Left kidney (tissue), 8 donors: ENCODE measurements at places on chromosomes 5 and 9. TPM values are rescaled to one million over a fixed set of nuclear protein-coding genes. Genes with fewer than 3 reads are reported as not detected.

DNA sequence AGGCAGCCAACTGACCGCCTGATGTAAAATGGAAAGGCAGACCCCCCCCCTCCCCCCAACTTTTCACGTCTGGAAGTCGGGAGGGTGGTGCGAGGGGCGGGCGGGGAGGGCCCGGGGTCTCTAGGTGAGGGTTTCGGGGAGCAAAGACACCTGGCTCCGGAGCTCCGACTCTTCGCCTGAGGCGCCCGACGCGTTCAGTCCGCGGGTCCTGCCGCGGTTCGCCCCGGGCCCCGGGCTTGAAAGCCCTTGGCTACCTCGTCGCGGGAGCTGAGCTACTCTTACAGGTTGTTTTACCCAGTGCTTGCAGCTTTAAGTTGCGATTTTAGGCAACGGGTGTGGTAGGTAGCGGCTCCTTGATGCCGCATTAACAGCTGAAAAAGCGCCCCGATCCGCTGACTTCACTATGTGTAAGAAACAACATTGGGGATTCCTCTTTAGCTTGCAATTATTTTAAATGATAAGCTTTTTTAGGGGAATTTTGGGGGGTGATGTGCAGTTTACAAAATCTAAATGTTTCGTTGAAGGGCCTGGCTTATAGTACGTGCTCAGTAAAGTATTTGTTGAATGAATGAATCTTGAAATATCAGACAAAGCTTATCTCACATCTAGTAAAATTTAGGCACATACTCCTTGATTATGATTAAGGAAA lies 722 bp downstream of the CDC42SE2 start:
- peak; percentile 44 for DNase-seq

The CDC26 gene
- polyA plus RNA-seq = 38.9 TPM

DNA sequence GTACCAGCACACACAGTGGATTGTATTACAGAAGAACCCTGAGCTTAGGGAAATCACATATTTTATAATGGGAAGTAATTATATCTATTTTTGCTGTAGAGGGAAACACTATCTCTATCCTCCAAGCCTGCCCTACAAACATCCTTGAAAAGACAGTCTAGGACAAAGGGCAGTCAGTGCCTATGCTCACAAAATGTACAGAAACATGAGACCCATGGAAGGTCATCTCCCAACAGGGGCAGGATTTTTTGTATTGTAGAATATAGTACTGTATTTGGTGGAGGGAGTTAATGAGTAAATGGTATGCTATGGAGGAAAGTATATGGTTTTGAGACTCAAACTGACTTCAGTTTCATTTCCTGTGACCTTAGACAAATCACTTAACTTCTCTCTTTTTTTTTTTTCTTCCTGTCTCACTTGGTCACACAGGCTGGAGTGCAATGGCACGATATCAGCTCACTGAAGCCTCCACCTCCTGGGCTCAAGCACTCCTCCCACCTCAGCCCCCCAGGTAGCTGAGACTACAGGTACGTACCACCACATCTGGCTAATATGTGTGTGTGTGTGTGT lies 5.8 kb upstream of the RAB14 start:
- DNase-seq = no peak

DNA sequence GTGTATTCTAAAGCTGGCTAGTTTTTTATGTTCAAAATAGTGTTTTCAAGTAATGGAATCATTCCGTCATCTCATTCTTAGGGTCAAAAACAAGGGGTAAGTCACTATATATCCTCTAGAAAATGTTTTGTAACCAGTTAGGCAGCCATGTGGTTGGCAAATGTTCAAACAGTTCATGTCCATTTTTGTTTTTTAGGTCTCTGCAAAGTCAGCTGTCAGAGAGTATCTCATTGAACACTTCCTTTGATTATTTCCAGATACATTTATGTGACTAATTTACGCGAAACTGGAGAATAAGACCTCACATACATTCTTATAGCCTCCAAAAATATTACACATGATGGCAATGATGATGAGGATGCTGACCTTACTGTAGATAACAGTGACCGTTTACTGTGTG lies 50.4 kb downstream of the TRIO start:
- DNase-seq = no peak

The UBAC1 gene
- polyA plus RNA-seq = 31.5 TPM

- DNase-seq = peak; percentile 25
These were observed 193.6 kb downstream of the ZSWIM6 start for GRCh38 chr5:61525512-61526206.

The NDOR1 gene
- 12.2 TPM for polyA plus RNA-seq

GRCh38 chr9:13524245-13524644 lies 244.8 kb upstream of the MPDZ start:
- DNase-seq = no peak

DNA sequence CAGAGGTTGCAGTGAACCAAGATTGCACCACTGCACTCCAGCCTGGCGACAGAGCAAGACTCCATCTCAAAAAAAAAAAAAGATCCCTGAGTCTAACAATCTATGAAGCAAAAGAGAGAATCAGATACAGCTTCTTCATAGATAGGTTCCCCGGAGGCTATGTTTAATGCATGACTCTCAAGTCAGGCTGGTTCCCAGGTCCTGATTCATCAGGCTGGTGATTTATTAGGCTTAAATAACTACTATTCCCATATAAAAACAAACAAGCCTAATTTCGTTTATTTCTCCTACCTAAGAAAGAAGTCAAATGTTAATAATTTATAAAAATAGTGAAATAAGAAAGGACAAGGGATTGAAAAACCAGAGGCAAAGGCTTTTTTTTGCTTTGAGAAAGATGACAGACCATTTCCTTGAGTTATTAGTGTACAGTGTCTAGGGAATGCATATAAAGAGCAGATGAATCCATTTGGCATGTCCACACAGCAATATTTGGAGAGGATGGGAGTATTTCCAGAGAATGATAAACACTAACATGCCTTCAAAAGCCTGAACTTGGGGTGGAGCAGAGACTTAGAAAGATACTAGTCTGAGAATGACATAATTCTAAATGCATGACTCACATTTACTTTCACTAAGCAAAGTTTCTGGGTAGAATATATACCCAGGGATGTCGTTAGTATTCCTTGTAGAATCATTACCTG lies 115.3 kb downstream of the NREP start:
- DNase-seq = no peak

DNA sequence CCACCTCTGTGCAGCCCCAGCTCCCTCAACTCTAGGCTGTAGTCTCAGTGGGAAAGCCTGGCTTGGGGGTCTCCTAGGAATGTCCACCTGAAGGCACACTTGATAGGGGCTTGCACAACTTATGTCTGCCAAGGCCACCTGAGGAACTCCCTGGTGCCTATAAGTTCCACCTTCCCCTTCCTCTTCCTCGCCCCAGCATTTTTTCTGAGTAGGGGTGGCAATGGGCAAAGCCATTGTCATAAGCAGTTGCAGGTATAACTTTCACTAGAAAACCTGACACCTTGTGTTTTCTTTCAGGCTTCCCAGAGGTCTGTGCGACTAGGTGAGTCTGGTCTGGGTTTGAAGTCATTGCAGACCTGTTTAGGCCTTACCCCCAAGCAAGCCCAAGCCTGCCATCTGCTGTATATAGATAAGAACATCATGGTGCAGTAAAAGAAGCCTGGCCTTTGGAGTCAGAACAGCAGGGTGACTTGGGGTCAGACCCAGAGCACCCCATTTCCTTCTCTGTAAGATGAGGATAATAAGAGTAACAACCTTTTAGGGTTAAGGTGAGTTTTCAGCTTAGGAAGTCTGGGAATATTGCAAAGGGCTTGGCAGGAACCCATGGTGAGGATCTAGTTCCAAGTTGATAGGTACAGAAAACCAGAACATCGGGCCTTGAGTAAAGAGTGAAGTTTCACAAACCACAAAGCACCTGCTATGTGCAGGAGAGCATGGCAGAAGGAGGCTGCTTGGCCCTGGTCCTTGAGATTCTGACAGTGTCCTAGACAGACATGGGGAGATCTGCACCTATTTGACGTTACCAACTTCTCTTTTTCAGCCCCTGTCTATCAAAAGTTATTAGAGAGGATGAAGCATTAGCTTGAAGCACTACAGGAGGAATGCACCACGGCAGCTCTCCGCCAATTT lies 33.8 kb downstream of the TGFBI start:
- no peak for DNase-seq

GRCh38 chr9:136624184-136624951 lies 38.3 kb upstream of the EGFL7 start:
- DNase-seq = no peak

DNA sequence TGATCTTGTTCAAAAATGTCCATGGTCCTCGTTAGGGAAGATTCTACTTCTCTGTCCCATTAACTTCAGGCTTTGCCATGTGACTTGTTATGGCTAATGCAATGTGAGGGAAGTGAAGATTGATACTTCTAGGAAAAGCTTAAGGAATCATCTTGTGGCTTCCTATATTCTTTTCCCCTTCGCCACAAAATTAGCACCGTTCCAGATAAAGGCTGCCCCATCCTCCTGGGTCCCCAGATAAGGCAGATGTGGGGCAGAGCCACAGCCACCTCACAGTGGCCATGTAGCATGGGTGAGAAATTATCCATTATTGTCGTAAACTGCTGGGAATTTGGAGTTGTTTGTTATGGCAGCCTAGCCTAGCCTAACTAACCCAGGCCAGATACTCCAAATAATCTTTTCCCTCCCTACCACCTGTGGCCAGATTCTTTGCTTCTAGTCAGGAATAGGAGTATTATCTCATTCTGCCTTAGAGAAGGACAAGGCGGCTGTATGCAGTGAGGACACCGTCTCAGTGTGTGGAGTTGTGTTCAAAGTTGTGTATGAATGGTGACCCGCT lies 31.9 kb upstream of the BOD1 start:
- no peak for DNase-seq

- no peak for DNase-seq
These were observed 23.2 kb downstream of the MTAP start for GRCh38 chr9:21825637-21826036.

DNA sequence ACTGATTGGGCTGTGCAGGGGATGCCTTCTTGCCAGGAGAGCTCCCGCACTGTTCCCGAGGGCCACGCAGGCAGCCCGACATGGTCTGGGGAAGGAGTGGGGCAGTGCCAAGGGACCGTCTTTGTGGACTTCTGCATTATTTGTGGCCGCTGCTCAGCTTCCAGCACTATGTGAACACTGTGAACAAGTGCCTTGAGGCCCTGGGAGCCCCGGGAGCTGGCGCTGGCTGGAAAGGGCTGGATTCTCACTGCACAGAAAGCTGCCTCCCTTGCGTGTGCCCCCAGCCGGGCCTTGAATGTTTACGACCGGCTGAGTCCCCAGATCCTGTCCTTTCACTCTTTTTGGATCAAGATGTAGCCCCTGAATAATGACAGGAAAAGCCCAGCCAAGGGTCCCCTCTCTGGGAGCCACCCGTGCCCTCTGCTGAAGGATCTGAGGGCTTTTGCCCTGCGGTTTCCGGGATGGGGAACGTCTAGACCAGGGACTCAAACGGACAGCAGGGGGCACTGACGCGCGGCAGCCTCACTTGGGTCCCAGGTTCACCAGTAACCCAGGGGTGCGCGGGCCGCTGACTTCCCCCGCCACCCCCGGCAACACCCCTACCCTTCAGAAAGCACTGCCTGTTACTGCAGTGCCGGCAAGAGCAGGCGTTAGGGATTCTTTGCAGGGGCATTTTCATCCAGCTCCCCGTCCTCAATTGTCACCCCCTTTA lies 98.9 kb upstream of the FCN2 start:
- no peak for DNase-seq

- no peak for DNase-seq
These were observed 2.5 kb downstream of the FLT4 start for GRCh38 chr5:180646963-180647305.

DNA sequence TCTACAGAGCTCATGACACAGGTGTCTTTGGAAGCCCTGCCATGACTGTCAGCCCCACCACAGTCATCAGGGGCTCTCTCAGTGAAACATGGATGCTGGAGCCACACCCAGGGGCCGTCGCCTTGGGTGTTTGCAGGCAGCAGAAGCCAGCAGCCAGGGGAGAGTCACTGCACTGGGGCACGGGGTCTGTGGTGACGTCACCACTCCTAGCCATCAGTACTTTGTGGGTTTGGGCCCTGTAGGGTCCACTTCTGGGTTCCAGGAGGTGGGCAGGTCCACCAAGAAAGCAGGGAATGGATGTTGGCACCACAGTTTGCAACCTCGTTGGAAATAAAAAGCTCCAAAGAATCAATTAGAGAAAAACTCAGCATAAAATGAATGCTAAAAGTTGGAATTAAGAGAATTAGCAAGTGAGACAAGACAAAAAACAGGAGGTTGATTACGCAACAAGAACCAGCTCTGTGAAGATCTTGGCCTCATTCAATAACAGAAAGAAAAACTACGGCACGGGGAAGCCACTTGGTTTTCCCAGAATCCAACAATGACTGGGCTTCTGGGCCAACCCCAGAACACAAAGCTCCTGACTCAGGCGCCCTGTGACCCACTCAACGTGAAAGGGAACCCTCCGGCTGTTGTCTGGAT lies 34.3 kb downstream of the MED10 start:
- DNase-seq = no peak

GRCh38 chr9:119227422-119227821 lies 141.8 kb downstream of the BRINP1 start:
- DNase-seq = no peak

The KCTD16 gene
- polyA plus RNA-seq = 2.9 TPM

- no peak for DNase-seq
These were observed 123.0 kb downstream of the C9orf50 start for GRCh38 chr9:129497813-129498450.

The TSSK1B gene
- polyA plus RNA-seq = 0.12 TPM

The SPATA31D4 gene
- not detected for polyA plus RNA-seq

The TMEM215 gene
- 0.12 TPM for polyA plus RNA-seq

DNA sequence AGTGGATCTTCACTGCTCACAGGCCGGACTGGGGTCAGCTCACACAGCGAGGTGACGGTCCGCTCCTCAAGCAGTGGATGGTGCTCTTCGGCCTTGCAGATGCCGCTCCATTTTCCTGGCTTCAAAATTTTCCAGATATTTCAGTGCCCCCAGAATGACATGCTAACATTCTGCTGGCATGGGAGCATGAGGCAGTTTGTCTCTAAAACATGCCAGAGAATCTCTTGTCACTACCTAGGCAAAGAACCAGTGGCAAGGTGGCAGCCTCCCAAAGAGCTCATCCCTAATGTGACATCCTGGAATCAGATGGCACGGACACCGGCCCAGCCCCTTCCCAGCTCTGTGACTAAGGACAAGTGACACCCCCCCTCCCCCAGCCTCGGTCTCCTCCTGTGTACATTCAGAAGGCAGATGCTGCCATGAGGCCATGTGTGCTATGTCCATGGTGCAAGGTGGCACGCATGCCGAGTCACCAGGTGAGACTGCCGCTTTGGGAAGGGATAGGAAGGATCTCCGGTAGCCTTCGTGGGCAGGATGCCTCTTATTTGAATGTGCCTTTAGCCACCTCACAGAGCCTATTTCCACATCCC lies 2.7 kb downstream of the S1PR3 start:
- DNase-seq = no peak
